ENCODE measurements at places on chromosomes 3 and 15.

GRCh38 chr3:7874116-7874515, 627.5 kb upstream of the LMCD1 start:
- no peak for DNase-seq

GRCh38 chr3:11331101-11331500, 58.9 kb downstream of the ATG7 start:
- no peak for DNase-seq

DNA sequence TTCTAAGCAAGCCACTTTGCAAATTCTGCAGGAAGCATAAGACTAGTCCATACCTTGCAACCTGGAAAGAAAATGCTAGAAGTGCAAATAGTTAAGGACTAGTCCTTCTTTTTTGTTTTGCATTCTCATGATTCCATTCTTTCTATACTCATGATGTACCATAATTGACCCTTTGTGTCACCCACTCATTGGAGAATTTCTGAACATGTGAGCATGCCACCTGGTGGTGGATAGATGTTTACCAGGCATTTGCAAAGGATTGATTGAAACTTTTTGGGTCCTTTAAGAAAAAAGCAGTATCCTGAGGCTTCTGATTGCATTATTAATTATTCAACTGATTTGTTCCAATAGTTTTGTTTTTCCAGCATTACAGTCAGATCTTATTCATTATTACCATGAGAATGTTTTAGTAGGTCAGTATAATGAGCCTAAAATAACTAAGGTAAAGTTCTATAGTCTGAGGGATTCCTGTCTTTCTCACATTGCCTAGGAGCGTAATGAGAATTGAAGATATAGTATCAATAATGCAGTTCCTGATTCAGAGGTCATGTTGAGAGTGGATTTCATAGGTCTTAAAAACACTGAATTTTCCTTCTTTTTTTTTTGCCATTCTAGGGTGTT, 20.2 kb upstream of the DIPK2A start:
- DNase-seq, result peak; percentile 25

DNA sequence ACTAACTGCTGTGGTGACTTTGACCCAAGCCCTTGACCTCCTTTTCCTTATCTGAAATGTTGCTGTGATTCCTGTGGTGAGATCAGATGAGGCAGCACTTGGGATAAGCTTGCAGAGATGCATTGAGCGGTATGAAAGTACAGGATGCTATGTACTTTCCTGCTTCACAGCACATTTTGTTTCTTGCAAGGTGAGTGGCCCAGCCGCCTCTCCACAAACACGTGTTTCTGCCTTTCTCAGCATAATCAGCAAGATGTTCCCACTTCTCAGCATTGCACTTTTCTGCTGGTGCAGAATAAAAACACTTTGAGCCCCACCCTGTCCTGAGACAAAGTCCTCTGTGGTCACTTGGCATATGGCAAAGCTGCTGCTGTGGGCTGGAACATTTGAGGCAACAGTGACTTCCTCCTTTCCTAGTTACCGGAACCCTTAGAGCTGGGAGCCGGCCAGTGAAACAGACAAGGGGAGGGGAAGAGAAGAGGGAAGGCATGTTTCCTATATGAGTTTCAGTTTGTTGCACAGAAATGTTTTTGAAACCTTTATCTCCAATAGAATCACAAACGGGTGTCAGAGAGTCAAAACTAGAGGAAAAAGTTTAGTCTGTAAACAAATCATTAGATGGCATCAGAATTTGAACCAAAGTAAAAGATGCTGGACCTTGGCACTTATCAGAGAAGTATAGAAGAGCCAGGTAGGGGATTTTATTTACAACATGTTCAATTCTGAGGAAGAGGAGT, 5.0 kb downstream of the NUDT16 start:
- no peak for DNase-seq

GRCh38 chr3:188439080-188439479, 285.1 kb downstream of the LPP start:
- no peak for DNase-seq

- DNase-seq, result no peak
Measured at GRCh38 chr3:156659260-156659659, 15.1 kb upstream of the TIPARP start.

GRCh38 chr3:120756061-120756460, 13.5 kb downstream of the GTF2E1 start:
- DNase-seq, result no peak

GRCh38 chr3:11275926-11276325, 3.7 kb downstream of the ATG7 start:
- DNase-seq, result no peak

DNA sequence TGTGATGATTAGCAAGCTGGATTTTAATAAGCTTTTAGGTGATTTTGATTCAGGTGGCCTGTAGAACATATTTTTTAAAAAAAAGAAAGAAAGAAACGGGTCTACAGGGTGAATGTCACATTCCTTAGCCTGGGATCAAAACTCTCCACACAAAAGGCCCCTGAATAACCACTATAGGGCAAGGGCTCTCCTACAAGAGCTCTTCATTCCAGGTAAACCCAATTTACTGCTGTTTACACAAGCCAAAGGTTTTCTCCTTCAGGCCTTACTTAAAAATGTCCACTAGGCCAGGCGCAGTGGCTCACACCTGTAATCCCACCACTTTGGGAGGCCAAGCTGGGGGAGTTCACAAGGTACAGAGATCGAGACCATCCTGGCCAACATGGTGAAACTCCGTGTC, 8.3 kb downstream of the MSL2 start:
- no peak for DNase-seq

DNA sequence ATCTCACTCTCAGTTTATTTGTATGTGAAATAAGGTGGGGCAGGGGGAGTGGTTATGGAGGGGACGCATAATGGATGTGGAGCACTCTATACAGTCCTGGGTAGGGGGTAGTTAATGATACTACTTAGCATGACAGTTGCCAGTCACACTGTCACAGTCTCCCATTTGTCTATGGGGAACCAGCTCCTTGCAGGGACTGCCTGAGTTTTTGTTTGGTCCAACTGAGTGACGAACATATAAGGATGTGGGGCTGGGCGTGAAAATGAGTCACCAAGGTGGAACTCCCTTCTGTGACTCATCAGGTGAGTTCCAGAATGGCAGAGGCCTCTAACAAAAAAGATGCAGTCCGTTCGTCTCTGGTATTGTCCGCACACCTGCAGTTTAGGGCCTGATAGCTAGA, 235.3 kb upstream of the ST8SIA2 start:
- no peak for DNase-seq

DNA sequence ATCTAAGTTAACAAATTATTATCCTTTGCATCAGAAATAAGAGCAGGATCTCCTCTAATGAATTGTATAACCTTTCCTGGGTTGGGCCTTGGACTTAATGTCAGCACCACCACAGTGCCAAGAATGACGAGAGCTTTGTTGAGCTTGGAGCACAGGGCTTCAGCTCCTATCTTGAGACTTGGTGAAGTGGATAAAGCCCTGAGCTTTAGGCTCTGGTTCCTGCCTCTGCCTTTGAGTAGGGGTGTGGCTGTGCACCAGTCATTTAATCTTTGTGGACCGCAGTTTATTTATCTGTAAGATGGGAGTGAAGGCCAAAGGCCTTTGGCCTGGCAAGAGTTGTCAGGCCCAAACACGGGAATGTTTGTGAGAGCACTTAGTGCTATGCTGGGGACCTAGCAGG, 162.2 kb downstream of the VGLL4 start:
- DNase-seq, result no peak

GRCh38 chr3:141326123-141326522, 42.2 kb upstream of the ZBTB38 start:
- no peak for DNase-seq

DNA sequence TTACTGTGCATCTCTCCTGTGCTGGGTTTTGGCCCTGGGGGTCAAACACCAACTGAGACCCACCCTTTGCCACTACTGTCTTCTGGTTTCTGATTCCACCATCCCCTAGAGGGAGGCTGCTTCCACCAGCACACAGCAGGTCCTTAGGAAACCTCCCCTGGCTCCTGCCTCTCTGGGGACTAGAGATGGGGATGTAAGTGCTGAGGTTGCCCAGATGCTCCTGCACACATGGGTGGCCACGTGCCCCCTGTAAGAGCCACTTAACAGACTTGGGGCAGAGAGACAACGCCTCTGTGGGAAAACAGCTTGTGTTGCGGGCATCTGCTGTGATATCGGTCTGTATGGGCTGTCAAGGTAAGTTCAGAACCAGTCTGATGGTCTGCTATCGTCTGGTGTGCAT, 83.4 kb downstream of the ATP2B2 start:
- DNase-seq, result no peak

GRCh38 chr15:78223396-78224022, 10.9 kb downstream of the ACSBG1 start:
- no peak for DNase-seq

DNA sequence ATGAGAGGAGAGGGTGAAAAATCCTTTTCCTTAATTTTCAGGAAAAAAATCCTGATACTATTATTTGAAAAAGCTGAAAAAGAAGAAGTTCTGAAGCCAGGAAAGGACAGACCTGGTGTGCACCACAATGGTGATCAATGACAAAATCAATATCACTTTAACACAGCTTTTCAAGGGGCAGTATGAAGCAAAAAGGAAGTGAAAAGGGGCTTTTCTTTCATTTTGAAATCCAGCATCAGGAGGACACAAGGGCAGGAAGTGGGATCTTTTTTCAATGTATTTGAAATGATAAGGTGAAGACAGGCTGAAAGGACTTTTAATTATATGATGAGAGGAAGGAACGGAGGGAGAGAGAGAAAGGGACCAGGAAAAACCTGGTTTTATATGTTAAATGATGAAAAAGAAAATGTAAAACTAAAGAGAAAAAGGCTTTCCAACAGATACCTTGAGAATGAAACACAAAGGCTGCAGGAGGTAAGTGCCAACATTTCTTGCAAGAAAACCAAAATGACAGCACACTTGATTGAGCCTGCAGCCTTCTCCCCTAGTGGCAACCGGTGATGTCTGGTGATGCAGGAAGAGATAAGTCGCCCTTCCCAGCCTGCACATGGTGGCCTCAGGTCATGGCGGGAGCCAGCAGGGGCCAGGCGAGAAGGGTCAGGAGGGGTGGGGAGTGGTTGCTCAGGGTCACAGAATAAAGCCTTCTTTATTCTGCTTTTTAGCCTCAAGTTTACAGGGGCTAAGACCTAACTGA, 236.7 kb upstream of the WNT5A start:
- no peak for DNase-seq

DNA sequence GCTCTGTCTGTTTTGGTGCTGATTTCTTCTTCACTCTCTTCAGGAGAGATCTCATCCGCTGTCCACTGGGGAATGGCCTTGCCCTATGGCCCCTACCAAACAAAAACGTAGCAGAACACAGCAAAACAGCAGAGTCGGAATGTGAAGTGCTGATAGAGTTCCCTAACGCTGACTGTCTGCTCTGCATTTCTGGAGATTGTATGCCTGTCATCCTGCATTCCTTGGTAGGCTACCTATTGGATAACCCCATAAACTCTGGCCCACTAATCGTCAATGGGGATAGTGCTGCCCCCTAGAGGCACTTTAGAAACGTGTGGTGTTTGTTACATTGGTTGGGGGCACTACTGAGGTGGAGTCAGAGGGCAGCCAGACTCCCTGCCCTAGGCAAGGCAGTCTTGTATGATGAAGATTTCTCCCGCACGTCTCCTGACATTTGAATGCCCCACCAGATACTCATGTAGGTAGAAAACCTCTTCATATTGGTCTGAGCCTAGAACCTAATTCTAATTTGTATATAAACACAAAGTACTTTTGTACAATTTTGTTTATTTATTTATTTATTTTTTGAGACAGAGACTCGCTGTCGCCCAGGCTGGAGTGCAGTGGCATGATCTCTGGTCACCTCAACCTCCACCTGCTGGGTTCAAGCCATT, 15.6 kb upstream of the MAGEF1 start:
- DNase-seq, result no peak

GRCh38 chr3:130850843-130851242, 43.0 kb upstream of the ATP2C1 start:
- no peak for DNase-seq

GRCh38 chr15:90617668-90618097, 88.0 kb downstream of the CRTC3 start:
- DNase-seq, result no peak

GRCh38 chr3:105844704-105845103, 24.1 kb downstream of the CBLB start:
- no peak for DNase-seq

GRCh38 chr3:195249858-195250464, 21.0 kb downstream of the XXYLT1 start:
- no peak for DNase-seq

All from naive thymus-derived CD8-positive, alpha-beta T cell (primary cell).